ENCODE measurements at places on chromosomes 1 and 21. TPM values are rescaled to one million over a fixed set of nuclear protein-coding genes. Genes with fewer than 3 reads are reported as not detected.
A peak's percentile ranks its signal among the peaks of the same experiment; 100 is the strongest.

GRCh38 chr1:218671573-218671972 lies 326.4 kb downstream of the TGFB2 start:
- DNase-seq, result peak; percentile 92

DNA sequence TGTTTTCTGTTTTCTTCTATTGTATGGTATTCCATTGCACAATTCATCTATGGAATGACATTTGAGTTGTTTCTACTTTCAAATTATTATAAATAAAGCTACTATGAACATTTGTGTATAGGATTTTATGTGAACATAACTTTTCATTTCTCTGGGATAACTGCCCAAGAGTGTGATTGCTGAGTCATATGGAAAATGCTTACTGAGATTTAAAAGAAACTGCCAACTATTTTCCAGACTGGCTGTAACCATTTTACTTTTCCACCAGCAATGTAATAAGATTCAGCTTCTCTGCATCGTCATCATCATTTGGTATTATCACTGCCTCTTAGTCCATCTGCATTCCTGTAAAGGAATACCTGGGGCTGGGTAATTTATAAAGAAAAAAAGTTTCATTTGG lies 779.6 kb upstream of the PRMT6 start:
- DNase-seq, result peak; percentile 7

RALGPS2 gene
- total RNA-seq, result 41.6 TPM

GRCh38 chr1:107626073-107626796 lies 338.7 kb downstream of the VAV3 start:
- peak; percentile 63 for DNase-seq

DNA sequence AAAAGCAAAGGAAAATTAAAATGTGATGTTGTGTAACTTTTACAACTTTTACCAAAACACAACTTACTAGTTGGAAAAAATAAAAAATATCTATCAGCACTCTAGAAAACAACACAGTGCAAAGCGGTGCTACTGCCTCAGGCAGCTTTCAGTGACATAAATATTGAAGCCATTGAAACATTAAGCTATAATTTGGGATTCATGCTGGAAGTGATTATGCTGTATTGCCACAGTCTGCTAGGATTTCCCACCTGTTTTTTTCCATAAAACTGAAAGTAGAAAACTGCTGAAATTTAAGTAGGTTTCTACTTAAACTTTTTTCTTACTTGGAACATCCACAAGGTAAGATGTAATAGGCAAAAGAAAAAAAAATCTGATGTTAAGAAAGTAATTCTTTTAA lies 674.4 kb downstream of the KCNT2 start:
- DNase-seq, result no peak

AIM2 gene
- total RNA-seq, result 0.32 TPM

DNALI1 gene
- total RNA-seq, result 7.1 TPM

DNA sequence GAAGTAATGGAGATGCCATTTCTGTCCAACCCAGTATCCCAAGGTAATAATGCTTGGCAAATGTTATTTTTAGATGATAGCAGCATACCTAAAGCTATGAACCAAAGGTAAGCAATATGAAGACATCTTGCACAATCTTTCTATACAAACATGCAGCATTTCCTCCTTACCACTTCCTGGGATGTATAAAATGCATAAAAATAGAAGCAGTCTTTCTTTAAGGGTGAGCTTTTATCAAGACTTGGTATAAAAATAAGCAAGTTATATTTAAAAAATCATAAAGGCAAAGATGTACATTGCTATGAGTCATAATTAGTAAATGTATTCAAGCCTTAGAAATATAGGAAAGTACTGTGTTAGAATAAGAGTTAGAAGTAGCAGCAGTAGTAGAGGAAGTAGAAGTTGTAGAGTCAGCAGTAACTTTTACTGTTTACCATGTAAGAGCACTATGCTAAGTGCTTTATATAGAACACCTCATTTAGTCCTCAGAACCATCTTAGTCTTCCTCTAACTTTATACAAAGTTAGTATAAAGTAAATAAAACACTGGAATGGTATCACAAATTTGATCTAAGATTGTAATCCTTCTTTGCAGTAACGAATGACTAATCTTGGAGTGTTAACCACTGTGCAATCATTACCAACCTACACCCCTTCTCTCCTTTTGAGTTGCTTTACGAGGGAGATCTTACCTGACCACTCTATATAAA lies 371.3 kb downstream of the VAV3 start:
- DNase-seq, result no peak

GRCh38 chr1:246587606-246588005 lies 21.4 kb downstream of the CNST start:
- peak; percentile 76 for DNase-seq

DNA sequence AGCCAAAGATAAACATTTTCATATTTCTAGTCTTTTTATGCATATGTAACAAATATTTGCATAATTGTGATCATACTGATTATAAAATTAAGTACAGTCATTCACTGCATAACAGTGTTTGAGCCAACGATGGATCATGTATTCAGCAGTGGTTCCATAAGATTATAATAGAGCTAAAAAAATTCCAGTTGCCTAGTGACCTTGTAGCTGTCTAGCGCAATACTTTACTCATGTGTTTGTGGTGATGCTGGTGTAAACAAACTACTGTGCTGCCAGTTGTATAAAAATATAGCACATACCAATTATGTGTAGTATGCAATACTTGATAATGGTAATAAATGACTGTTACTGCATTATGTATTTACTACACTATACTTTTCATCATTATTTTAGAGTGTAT lies 2.1 kb upstream of the S100A10 start:
- DNase-seq, result peak; percentile 71

- peak; percentile 24 for DNase-seq
Measured at GRCh38 chr21:41726970-41727783, 39.7 kb downstream of the RIPK4 start.

C1orf35 gene
- 5.8 TPM for total RNA-seq

CCDC27 gene
- not detected for total RNA-seq

DNA sequence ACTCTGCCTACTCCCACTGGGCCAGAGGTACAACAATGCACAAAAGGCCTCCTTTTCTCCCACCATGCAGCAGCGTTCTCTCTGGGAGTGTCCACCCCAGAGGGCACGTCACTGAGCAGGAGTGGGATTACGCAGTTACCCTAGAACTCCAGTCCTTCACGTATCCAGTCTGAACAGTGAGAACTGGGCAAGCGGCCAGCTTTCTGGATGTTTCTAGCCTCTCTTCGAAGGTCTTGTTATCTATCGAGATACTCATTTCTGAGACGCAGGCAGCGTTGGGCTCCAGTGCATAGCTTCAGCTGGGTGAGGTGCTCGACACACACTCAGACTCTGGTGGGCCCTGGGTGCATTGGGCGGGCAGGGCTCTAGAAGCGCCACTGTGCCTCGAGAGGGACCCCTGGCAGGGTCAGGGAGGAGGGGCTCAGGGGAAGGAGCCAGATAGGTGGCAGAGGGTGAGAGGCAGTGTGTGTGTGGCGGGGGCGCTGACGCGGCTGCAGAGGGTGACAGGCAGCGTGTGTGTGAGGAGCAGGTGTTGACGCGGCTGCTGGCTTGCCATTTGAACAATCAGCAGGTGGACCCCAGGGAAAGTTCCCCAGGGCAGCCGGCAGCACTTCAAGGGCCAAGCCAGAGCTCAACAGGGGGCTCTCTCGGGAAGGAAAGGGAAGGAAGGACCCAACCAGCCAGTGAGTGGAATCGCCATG lies 27.9 kb downstream of the PRDM15 start:
- DNase-seq, result no peak

TSACC gene
- total RNA-seq, result not detected

FMOD gene
- total RNA-seq, result 0.86 TPM

PPP1R15B gene
- 35.1 TPM for total RNA-seq

DNA sequence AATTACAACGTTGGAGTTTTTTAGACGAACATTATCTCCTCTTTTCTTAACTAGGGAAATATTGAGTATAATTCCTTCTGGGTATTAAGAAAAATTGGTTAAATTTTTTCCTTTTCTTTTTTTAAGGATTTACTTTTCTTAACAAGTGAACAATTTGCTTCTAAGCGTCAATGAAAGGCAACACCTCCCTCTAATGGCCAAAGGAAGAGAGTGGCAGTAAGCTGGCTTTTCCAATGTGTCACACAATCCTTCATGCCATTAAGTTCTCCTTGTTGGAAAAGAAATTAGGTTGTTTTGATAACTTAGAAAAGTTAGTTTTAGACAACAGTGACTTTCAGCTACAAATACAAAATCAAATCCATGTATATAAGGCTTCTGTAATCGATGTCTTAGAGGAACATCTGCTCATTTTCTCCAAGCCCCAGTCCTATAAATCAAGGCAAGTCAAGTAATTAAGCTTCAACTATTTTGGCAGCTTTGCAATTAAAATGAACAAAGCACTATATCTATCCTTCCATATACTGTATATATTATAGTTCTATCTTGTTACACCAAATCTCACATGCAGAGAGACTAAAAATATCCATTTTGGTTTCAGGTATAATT lies 62.8 kb downstream of the EDEM3 start:
- peak; percentile 74 for DNase-seq

GRCh38 chr1:200780545-200781369 lies 42.1 kb downstream of the CAMSAP2 start:
- peak; percentile 67 for DNase-seq

GRCh38 chr1:26788515-26788785 lies 700 bp downstream of the PIGV start:
- DNase-seq, result no peak

PUSL1 gene
- 25.0 TPM for total RNA-seq

DNA sequence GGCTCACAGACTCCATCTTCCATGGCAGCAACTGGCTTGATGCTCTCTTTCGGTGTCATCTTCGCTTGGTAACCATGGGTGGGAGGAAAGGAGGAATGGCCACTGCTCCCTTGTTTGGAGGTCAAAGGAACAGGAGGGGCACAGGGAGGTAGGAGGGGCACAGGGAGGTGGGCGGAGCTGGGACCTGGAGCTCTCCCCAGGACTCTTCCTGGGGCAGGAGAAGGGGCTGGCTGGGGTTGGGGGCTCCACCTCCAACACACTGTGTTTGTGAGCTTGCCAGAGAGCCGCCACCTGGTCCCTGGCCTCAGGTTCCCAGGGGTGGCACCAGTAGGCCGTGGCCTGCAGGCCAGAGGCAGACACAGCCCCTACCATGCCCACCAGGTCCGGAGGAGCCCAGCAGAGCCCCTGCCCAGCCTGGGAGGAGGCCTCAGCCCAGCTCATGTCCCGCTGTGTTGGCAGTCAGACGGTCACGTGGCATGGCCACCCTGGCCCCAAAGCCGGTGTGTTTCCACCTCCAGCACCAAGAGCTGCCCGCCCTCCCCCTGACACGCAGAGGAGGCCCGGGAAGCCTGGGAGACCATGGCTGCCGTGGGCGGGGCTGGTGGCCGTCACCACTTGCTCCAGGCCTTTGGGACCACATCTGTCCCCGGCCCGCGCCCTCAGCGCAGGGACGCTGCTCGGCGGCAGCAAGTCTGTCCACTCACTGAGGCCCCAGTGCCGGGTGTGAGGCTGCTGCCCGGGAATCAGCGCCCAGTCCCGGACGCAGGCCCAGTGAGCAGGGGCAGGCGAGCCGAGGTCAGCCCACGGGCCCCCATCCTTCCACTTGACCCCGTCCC lies 73.9 kb downstream of the MORN1 start:
- no peak for DNase-seq

DNA sequence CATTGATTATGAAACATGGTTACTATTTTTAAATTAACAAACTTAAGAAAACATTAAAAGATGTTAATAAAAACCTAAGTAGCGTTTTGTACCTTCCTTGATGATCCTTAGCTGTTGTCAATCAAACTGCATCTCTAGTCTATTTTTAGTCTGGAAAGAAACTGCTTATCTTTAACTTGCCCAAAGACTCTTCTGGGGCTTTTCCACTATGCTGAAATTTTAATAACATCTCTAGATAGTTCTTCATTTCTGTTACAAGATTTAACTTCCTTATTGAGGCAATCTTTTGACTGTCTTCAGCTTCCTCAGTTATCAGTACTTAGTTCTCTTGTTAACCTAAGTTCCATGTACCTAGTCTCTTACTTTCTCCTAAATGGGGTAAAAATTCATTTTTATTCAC lies 135.9 kb upstream of the HMCN1 start:
- DNase-seq, result no peak

FCAMR gene
- total RNA-seq, result not detected

GRCh38 chr1:219798283-219799030 lies 129.9 kb downstream of the SLC30A10 start:
- DNase-seq, result peak; percentile 20

CHRM3 gene
- under 0.01 TPM for total RNA-seq

- no peak for DNase-seq
Measured at GRCh38 chr1:56199956-56200355, 379.4 kb downstream of the PLPP3 start.

- DNase-seq, result no peak
Measured at GRCh38 chr1:228992907-228993535, 257.7 kb downstream of the RHOU start.

PAPPA2 gene
- total RNA-seq, result 1.3 TPM

GRCh38 chr21:27759820-27760219 lies 792.9 kb upstream of the ADAMTS5 start:
- DNase-seq, result no peak

DNA sequence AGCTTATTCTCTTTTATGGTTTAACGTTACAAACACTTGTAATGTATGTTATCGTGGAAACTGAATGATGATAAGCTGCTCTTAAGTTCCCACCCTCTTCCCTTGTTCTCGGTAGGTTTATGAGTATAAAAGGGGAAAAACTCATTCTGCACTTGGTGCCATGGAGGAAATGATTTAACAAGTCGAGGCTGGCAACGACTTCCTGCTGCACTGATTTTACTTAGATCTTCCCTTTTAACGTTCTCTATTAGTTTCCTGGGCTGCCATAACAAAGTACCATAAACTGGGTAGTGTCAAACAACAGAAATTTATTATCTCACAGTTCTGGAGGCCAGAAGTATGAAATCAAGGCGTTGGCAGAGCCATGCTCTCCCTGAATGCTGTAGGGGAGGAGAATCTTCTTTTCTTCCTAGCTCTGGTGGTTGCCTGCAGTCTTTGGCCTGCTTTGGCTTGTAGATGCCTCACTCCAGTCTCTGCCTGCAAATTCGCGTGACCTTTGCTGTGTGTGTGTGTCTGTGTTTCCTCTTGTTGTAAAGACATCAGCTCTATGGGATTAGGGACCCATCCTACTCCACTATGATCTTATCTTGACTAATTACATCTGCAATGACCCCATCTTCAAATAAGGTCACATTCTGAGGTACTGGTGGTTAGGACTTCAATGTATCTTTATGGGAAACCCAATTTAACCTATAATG lies 26.3 kb downstream of the HUNK start:
- DNase-seq, result no peak

DNA sequence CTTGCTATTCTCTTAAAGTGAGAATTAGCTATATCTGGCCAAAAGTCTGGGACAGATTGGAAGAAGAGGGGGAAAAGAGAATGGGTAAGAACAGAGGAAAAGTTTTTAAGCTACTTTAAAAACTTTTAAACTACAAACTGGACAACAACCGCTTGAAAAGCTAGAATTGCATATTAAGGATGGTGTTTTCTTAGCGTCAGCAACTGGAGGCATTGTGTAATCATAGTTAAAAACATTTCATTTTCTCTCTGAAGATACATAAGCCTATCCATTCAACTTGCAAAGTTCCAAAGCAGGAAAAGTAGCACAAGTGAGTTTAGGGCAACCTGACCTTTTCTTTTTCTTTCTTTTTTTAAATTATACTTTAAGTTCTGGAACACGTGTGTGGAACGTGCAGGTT lies 10.9 kb downstream of the PBX1 start:
- peak; percentile 43 for DNase-seq

GRCh38 chr1:86138746-86139145 lies 17.8 kb downstream of the COL24A1 start:
- no peak for DNase-seq

PRR9 gene
- total RNA-seq, result not detected

Data from fibroblast of villous mesenchyme (primary cell).